ENCODE measurements at places on chromosomes 3 and 15.

DNA sequence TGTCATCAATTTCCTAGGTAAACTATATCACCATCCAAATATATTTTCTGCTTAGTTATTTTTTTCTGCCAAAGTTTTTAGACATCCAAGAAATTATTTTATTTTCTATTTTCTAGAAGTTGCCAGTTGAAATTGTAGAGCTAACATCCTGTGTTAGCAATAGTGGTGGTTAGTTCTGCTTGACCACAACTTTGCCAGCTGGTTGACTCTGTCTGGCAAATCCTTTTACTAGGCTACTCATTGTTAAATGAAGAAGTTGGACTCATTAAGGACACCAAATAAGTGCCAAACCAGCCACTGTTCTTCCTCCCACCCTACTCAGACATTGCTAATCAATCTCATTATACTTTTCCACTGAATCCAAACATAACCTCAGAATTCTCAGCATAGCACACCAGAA lies 15.4 kb upstream of the CRBN start:
- DNase-seq, result no peak

DNA sequence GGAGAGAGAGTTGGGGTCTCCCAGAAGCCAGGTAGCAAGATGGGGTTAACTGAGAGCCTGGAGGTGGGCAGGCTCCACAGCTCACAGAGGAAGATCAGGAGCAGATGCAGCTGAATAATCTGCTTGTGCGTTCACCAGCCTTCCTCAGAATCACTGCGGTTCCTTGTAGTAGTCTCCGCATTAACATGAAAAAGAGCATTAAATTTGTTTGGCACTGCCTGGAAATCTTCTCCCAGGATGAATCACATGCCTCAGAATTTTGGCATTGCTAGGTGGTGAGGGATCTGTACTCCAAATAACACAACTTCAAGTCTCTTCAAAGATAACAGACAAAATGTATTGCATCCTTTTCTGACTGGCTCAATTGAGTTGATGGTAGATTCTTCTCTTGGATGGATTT lies 700.6 kb upstream of the ARRDC4 start:
- DNase-seq, result no peak

DNA sequence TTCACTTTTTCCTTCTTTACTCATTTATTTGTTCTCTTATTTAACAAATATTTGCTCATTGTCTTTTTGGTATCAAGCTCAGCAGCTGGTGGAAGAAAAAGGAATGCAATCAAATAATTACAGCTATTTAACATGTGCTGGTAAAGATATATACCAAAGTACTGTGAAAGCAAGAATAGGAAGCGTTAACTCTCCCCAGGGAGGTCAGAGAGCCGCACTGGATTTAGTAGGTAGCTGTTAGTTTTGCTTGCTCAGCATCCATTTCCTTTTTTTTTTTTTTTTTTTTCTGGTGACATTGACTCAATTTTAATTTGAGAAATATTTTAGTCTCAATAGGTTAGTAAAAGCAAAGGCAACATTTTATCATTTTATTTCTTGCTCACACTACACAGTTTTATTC lies 308.5 kb upstream of the MDFIC2 start:
- peak; percentile 39 for DNase-seq

DNA sequence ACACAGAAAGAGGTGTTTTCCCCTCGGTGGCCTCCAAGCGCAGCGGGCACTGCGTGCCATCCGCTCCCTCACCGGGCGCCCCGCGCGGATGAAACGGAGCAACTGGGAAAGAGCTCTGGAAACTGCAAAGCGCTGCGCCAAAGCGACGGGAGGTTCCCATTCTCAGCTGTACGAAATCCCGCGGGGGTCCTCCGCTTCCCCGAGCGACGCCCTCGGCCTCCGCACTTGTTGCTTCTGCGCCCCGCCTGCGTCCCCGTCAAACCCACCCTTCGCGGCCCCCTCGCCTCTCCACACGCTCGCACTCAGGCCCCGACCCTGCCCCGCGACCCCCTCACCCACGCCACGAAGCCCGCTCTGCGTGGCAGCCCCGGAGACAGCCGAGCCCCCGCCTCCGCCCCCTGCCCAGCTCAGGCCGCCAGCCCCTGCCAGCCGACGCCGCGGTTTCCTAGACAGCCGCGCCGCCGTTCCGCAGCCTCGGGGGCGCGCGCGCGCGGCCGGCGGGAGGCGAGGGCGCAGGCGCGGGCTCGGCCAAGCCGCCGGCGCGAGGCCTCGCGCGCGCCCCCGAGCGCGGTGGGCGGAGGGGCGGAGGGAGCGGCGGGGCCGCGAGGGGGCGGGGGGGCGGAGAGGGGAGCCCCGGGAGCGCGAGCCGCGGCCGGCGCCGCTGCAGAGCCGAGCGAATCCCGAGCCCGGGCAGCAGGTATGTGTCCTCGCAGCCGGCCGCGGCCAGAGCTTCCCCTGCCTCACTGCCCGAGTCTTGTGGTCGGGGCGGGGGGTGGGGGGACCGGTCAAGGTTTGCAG lies at the start of gene TMEM266:
TMEM266 (plus strand) TSS at position 666 of the 798 bp plus-strand sequence. CDS start 74,279 bp downstream, outside the sequence.
- DNase-seq, result peak; percentile 77

- peak; percentile 14 for DNase-seq
Measured at GRCh38 chr3:144085964-144086363, 114.3 kb downstream of the DIPK2A start.

GRCh38 chr3:177282119-177282655 lies 84.9 kb upstream of the TBL1XR1 start:
- peak; percentile 17 for DNase-seq

GRCh38 chr3:99918715-99919114 lies 101.1 kb downstream of the CMSS1 start:
- no peak for DNase-seq
